ENCODE measurements at places on chromosomes 3 and 15.

- DNase-seq, result no peak
Measured at GRCh38 chr3:60555686-60556354, 695.4 kb downstream of the FHIT start.

DNA sequence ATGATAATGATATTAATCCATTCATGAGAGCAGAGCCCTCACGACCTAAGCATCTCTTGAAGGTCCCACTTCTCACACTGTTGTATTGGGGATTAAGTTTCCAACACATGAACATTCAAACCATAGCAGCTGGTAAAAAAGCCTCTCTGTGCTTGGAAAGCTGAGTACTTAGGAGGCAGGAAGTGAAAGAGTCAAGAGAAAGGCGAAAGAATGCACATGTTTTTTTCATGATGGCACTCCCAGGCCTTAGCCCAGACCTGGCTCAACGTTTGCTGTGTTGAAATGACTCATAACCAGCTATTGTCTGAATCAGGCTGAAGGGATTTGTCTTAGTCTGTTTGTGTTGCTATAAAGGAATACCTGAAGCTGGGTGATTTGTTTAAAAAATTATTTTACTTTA, 84.4 kb upstream of the RGMA start:
- no peak for DNase-seq

DNA sequence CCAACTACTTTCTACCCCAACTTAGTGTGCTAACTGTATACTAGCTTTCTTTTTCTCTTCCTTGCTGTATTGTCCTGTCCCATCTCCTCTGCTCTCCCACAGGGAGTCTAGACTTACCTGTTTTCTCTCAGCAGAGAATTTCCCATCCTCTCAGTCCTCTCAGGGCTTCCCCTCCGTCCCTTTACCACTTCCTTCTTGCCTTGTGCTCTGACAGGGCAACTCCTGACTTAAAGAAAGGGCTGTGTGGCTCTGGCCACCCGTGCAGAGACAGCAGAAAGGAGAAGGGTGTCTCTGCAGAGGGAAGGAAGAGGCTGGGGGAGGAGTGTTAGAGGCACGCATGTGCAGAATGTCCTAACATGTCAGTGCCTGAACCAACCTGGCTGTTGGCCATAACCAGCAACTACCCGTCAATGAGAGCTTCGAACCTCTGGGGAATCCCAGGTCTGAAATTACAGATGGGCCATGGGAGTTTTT, at the start of gene GCSAM:
Gene GCSAM, minus strand, starts transcription at position 274 of the 474 bp plus-strand sequence. Its CDS starts 128 bp downstream, at position 146.
- DNase-seq, result peak; percentile 85

GRCh38 chr3:55241098-55241497, 246.0 kb downstream of the WNT5A start:
- DNase-seq, result no peak

DNA sequence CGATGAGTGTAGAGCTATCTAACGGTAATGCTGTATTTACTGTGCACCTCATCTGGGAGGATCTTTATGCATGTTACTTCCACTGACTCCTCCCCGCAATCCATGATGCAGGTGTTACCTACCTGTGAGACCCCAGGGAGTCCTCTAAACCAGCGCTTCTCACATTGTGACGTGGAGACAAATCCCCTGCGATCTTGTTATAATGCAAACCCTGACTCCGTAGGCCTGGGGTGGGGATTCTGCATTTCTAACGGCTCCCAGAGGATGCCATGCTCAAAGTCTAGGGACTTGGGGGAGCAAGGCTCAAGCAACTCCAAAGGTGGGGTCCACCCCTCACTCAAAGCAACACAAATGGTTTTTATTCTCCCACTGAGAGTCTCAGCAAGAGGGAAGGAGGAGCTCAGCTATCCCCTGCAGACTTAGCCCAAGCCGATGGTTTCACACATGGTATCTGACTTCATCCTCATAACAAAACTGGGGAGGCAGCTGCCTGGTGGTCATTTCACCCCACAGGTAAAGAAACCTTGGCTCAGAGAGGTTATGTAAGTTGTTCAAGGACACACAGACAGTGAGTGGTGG, 63.6 kb downstream of the PCSK6 start:
- DNase-seq, result no peak

DNA sequence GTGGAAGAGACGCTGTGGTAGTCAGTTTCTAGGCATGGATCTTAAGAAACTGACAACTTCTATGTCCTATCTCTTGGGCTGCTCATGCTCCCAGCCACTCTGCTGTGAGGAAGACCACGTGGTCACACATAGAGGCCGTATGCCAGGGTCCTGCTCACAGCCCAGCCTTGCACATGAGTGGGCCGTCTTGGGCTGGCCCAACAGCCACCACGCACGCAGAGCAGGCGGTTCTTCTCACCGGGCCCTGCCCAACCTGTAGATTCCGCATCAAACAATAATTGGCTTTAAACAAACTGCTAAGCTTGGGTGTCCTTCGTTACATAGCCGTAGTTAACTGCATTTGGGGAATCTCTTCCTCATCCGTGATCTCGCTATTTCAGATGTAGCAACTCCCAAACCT, 26.0 kb downstream of the SLC41A3 start:
- no peak for DNase-seq

DNA sequence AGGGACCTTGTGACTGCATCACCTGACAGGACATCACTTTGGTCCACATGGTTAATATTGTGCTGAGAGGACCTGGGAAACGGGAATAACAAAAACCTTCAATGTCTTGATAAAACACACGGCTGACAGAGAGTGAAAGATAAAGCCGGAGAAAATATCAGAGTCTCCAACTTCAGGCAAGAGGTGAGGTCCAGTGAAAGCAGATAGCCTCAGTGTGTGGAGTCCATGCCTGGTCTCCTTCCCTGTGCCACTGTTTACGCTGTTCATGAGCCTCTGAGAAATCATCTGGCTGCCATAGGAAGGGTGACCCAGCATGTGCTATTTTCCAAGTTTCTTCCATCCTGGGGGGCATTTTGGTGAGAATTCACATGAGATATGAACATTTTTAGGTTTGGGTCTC, 39.8 kb downstream of the CCR3 start:
- no peak for DNase-seq

GRCh38 chr3:105771392-105771791, 97.4 kb downstream of the CBLB start:
- no peak for DNase-seq

DNA sequence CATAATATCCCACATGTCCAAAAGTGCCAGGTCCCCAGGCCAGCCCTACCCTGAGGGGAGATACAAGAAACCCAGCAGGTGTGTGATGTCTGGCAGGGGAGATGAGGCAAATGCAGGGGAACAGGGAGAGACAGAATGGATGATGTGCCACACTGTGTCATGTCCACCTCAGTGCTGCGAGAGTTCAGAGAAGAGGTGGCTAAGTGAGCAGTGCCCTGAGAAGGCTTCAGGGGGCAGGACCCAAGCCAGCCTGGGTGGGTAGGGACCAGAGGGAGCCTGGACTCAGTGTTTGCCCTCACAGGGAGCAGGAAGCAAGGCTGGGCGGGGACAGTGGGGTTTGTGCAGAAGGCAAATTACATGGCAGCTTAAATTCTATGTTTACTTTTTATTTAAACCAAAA, 61.2 kb downstream of the KLHL6 start:
- no peak for DNase-seq

DNA sequence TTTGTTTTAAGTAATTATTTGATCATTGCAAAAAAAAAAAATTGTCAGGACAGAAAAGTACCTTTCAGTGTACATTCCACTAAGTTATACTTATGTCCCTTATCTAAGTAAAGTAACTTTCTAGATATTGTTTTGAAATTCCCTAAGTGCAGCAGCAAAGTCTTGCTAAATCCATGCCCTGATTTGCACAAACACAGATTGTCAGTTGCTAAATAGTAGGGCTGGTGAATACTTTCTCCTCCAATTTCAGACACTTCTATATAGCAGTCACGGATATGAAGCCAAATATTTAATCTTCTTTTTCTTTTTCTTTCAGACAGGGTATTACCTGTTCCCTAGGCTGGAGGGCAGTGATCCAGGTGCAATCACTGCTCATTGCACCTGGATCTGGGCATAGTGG, 12.9 kb downstream of the LRRC2 start:
- no peak for DNase-seq

- DNase-seq, result no peak
Measured at GRCh38 chr3:120177707-120178306, 83.6 kb upstream of the GSK3B start.

DNA sequence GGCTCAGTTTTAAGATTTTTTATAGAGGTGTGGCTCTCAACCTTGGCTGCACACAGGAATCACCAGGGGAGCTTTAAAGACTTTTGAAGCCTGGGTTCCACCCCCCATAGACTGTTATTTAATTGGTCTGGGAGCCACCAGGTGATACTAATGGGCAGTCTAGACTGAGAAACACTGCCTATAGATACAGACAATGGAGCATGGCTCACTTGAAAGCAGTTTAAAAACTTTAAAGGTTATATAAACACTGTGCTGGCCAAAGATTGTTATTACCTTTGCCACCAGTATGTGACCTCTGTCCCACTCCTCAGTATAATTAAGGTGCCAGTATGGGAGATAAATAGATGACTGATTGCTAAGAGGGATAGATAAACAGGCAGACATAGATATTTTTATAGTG, 3.8 kb downstream of the GOLIM4 start:
- no peak for DNase-seq

DNA sequence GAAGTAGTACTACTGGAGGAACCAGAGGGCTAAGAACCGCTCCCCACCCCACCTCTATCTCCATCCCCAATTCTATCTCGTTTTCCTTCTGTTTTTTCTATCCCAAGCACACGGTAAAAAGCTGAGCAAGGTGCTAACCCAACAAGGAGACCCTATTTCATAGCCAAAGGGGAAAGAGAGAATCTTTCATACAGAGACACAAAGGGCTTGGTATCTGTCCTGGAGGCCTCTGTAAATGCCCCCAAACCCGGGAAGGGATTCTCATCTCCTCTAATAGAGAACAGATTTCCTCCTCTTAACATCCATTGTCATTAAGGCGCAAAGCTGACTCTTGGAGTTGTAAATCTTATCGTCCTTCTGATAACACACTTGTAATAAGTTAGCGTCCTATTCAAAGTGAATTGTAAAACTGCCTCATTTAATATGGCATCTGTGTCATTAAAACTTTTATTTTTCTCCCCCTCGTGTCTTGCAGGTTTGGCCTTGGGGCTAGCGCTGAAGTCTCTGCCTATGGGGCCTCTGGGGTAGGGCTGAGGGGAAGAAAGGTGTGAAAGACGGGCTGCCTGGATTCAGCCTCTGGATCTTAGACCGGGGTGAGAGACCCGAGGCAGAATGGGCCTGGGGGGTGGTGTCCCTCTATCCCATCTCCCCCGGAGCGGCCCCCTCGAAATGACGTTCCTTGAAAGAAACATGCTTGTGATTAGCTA, 12.1 kb downstream of the NR2F2 start:
- no peak for DNase-seq

DNA sequence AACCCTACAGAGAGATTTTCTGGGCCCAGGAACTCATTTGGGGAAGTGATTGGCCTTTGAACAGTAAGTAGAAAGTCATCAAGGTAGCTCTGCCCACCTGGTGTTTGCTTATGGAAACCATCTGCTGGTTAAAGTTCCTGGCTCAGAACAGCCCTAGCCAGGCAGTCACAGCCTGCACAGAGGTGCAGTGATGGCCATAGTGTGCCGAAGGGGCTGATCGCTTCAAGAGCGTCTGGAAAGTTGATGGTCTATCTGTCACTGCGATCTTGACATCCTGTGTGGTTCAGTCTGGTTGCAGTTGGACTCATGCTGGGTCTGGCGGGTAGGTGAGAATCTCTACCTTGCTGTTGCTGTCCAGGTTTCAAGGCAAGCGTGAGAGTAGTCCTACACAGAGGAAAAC, 151.6 kb downstream of the SLCO3A1 start:
- DNase-seq, result no peak

GRCh38 chr3:77799278-77799677, 759.4 kb downstream of the ROBO2 start:
- no peak for DNase-seq

DNA sequence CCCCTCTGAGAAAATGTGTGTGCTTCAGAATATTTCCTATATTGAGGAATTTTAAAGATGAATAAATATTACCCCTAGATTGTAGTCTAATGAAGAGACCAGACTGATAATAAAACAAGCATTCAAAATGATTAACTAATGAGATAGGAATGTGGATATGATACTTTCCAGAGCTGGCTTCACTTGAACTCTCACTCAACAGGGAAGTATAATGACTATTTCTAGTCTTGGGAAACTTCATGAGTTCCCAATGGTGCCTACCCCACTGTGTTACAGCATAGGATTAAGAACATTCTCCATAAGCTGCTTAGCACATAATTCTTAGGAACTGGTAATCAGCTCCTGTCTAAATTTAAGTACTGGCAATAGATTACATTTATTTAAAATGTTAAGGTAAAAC, 261.5 kb upstream of the ZNF385D start:
- no peak for DNase-seq

GRCh38 chr15:57647791-57648130, 56.1 kb downstream of the MYZAP start:
- no peak for DNase-seq

DNA sequence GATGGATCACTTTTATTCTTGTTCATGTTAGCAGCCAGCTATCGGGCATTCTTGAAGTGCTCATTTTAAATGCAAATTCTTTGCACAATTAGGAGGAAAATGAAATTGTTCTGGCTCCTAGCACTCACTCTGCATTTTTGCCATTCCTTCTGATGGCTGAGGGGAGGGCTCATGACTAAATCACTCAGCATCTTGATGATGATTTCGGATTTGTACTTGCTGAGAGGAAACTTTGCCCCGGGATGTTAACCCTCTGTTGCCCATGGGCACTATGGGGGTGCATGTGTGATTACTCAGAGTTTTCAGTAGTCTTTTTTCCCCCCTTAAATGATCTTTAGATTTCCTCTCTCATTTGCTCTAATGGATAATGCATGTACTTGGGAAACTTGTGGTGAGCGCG, 299.6 kb upstream of the C2CD4B start:
- no peak for DNase-seq

DNA sequence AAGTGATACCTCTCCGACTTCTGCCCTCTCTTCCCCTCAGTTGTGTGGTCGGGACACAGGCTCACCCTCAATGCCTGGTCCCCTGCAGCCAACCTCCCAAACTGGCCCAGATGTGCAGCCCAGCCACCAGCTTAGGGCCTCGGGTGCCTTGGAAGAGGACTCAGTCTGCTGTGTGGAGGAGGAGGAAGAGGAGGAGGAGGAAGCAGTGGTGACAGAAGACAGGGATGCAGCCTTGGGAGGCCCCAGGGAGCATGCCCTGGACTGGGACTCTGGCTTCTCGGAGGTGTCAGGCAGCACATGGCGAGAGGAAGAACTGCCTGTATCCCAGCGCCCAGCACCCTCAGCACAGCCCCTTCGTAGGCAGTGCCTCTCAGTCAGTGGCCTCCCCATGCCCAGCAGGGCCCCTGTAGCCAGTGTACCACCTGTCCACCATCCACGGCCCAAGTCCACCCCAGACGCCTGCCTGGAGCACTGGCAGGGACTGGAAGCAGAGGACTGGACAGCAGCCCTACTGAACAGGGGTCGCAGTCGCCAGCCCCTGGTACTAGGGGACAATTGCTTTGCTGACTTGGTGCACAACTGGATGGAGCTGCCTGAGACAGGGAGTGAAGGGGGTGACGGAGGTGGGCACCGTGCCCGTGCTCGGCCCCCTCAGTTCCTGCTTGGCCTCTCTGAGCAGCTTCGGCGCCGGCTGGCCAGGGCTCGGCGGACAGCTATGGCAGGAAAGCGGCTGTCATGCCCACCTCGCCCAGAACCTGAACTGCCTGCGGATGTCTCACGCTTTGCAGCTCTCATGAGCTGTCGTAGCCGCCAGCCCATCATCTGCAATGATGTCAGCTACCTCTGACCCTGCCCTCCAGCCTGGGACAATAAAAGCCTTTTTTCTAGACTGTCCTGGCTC, 1.3 kb downstream of the INKA1 start:
- no peak for DNase-seq
